ENCODE measurements at places on chromosomes 12 and 14. TPM values are rescaled to one million over a fixed set of nuclear protein-coding genes. Genes with fewer than 3 reads are reported as not detected.
A peak's percentile ranks its signal among the peaks of the same experiment; 100 is the strongest.

The CLEC4A gene
- total RNA-seq = 0.69 TPM

The FAM90A1 gene
- total RNA-seq = 0.64 TPM

GRCh38 chr14:50047274-50047676 lies 69.1 kb downstream of the VCPKMT start:
- no peak for DNase-seq
- H3K4me3 ChIP-seq = no peak overlapping the region

GRCh38 chr12:74847169-74847568 lies 309.5 kb downstream of the ATXN7L3B start:
- H3K4me3 ChIP-seq = no peak overlapping the region
- H3K4me1 ChIP-seq = no peaks in the 10 kb centered on the region
- no peaks in the 10 kb centered on the region for H3K27me3 ChIP-seq
- no peak overlapping the region for H3K27ac ChIP-seq
- H3K36me3 ChIP-seq = no peaks in the 10 kb centered on the region

DNA sequence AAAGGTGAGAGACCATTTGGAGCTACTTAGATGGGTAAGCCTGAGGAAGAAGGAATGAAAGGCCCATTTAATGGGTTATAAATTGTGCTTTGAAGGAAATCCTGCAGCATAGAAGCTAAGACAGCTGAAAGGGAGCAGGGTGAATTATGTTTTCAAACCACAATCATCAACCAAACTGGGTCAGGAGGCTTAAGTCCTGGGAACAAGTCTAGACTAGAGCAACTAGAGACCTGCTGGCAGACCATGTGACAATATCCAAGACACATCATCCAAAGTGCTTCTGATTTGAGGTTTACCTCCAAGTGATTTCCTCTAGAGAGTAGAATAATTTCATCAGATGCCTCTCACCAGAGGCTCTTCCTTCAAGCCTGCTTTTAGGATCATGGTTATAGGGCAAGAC lies 53.7 kb downstream of the MAP3K9 start:
- H3K4me3 ChIP-seq = peak overlapping the region; percentile 21
- no peaks in the 10 kb centered on the region for H3K27me3 ChIP-seq
- no peak for DNase-seq
- peaks cover 41% of the 10 kb centered on the region for H3K4me1 ChIP-seq
- H3K27ac ChIP-seq = peak overlapping the region; percentile 66

The CMA1 gene
- not detected for total RNA-seq

The NAB2 gene
- total RNA-seq = 77.1 TPM

The KRT2 gene
- not detected for total RNA-seq

- H3K36me3 ChIP-seq = no peaks in the 10 kb centered on the region
- H3K27me3 ChIP-seq = no peaks in the 10 kb centered on the region
- no peak overlapping the region for H3K27ac ChIP-seq
- no peak overlapping the region for H3K4me3 ChIP-seq
- peaks cover 15% of the 10 kb centered on the region for H3K4me1 ChIP-seq
- no peak for DNase-seq
Observed at GRCh38 chr12:95465275-95465674, 8.7 kb upstream of the METAP2 start.

The RASAL1 gene
- total RNA-seq = 16.0 TPM

The SLC8A3 gene
- total RNA-seq = not detected

The NGB gene
- total RNA-seq = not detected

Measured in HCT116 (cell line).